ENCODE measurements at places on chromosomes 7 and 10.

GRCh38 chr7:88172842-88173241 lies 47.0 kb downstream of the SRI start:
- no peak for DNase-seq

- no peak for DNase-seq
Observed at GRCh38 chr10:132397036-132397541, at the start of gene PWWP2B. PWWP2B (plus strand) TSS chr10:132397200; CDS start chr10:132397227, 27 bp downstream.

DNA sequence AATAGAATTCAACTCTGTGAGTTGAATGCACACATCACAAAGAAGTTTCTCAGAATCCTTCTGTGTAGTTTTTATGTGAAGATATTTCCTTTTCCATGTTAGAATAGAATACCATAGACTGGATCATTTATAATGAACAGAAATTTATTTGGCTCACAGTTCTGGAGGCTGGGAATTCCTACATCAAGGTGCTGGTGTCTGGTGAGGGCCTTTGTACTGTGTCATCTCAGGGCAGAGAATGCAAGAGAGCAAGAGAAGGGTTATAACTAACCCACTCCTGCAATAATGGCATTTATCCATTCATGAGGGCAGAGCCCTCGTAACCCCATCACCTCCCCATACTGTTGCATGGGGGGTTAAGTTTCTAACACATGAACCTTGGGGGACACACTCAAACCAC lies 18.4 kb upstream of the DIP2C start:
- DNase-seq = no peak

- DNase-seq = no peak
Observed at GRCh38 chr10:69960988-69961880, 91.4 kb upstream of the MACROH2A2 start.

DNA sequence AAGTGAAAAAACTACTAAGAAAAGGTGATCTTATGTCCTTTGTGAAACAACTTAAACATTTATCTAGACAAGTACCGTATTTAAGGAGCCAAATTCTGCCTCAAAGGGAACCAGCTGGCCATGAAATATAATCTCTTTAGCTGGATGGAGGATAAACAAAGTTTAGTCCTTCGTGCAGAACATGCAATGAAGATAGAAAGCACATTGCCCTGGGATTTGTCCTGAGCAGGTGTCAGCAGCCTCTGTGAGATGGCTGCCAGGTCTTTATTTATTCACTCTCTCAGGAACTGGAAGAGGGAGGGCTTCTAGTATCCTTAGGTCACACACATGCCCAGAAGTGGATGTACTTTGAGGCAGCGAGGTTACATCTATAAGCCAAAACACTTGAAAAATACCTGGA lies 57.4 kb upstream of the CASD1 start:
- no peak for DNase-seq

DNA sequence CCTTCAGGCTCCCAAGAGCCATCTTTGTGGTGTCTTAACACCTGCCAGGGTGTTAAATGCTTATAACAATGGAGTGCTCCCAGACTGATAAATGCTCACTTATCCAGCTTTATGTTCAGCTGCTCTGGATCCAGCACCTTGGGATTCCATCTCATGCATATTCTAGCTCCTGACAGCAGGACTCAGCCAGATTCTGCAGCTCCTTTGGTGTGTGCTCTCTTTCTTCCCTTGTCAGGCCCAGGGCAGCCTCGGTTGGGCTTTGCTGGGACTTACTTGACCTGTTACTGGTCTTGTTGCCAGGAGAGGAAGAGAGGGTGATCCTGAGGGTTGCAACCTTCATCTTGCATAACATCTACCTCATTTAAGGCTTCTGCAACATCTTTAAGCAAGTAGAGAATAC lies 59.4 kb upstream of the CCNY start:
- no peak for DNase-seq

- DNase-seq = no peak
Observed at GRCh38 chr10:50857579-50857978, 27.8 kb downstream of the A1CF start.

GRCh38 chr10:59896191-59896590 lies 10.2 kb downstream of the CCDC6 start:
- no peak for DNase-seq

DNA sequence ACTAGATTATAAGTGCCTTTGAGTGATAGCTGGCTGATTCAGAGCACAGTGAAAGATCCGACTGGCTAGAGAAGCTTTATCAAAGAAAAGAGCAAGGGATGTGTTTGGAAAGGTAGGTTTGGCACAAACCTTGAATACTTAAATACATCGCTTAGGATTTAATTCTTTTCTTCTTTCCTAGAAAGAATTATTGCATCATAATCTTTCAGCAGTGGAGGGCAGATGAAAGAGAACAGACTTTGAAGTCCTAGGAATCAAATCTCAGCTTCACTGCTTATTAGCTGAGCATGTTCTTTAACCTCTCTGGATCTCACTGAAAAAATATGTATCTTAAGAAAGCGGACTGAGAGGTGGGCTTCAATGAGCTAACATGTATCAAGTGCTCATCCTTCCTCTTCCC lies 122.8 kb downstream of the ZNF365 start:
- no peak for DNase-seq

DNA sequence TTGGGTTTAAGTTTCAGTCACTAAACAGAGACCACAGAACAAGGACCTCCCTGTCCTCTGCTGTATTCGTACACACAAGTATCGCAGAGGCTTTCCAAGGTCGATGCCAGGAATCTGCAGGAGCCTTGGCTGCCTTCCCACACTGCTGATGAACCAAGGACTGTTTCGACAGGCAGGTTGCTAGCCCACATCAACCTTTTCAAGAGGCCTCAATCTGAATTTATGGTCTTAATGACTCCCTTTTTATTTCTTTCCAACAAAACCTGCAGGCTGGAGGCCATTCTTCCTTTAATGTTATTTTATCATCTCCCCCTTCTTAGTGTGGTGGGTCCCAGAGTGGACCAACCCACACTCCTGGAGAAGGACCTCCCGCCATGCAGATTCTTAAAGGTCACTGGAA lies 45.6 kb downstream of the JCAD start:
- DNase-seq = no peak

DNA sequence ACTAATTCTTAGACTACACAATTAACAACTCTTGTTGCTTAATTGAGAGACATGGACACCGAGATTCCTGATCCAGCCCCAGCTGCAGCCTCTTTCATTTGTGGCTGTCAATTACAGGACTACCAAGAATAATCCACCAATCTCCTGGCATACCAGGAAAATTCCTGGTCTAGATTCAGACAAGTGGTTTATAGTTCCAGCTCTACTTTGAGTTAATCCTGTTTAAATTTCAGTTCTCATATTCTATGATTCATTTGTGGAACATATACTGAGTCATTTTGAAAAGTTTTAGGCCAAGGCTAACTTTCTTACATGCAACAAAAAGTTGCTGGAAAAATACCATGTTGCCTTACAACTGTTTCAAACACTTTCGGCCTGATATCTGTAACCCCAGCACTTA lies 253.5 kb downstream of the MAGI2 start:
- DNase-seq = no peak

DNA sequence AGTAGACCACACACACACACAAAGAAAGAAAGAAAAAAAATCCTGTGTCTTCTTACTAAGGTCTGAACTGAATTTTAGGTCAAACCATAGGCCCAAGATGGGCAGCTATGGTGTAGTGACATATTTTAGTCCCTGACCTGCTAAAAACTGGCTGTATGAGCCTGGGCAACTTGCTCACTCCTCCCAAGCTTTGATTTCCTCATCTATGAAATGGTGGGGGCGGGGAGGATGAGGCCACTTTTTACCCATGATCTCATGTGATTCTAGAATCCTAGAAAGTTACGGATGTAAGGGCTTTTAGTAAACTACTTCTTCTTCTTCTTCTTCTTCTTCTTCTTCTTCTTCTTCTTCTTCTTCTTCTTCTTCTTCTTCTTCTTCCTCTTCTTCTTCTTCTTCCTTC lies 6.1 kb upstream of the CCL24 start:
- no peak for DNase-seq

DNA sequence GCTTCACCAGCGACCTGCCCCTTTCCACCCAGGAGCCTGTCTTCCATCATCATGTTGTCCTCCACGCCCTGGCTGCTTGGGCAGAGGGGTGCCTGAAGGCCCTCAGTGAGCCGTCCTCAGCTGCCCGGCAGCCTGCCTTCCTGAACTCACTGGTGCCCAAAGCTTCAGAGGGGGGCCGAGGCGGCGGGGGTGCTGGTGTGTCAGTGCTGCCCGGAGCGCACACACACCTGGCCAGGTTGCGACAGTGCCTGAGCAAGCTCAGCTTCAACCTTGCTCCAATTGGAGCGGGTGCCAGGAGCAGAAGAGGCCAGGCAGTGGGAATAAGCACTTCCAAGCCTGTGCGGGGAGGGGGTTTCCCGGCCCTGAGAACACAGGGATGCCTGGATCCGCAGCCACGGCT lies 566.3 kb downstream of the INHBA start:
- DNase-seq = no peak

DNA sequence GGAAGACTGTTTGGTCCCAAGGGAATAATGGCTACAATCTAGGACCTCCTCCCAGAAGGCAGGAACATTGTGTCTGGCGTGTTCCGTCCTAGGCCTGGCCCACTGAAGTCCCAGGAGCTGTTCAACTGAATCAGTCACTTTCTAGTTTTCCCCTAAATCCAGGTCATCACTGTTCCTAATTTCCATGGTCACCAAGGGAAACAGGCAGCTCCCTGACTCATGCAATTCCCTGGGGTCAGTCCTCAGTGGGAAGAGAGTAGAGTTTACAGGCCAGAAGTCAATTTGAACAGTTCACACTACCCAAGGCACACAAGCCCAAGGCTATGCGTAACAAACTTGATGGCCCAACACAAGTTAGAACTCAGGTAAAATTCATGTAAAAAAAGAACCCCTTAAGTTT lies 44.0 kb downstream of the CREB3L2 start:
- no peak for DNase-seq

DNA sequence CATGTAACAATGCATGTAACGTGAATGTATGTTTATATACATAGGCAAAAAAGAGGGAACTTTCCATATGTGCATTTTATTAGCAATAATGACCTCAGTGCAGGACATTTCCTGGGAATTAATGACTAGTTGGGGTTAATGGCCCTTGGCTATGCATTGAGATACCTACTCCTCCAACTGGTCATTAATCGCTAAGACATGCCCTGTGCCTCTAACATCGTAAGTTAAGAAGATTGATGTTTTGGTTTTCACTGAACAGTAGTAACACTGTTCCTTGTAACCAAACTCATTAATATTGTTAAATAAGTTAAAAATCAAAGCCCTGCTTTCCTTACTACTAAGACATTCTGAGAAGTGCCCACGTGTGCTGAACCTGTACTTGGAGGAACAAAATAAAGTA lies 61.7 kb downstream of the SEMA3D start:
- no peak for DNase-seq

- no peak for DNase-seq
Observed at GRCh38 chr10:70063418-70064098, 10.9 kb downstream of the MACROH2A2 start.

DNA sequence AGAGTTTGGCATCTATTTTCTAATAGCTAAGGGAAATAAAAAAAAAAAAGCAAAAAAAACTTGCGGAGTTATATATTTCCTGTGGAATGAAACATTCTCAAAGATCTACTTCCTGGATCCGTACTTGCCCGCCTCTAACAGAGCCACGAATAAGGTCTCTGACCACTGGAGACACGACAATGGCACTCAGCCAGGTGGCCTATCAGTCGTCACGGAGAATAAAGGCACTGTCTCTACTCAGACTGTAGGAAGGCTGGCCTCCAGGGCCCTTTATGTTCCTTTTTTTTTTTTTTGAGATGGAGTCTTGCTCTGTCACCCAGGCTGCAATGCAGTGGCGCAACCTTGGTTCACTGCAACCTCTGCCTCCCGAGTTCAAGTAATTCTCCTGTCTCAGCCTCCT lies 58.7 kb downstream of the RGS10 start:
- DNase-seq = no peak

- no peak for DNase-seq
Observed at GRCh38 chr10:124545351-124546054, 83.9 kb downstream of the LHPP start.

- peak; percentile 42 for DNase-seq
Observed at GRCh38 chr10:28367929-28368484, 65.1 kb upstream of the MPP7 start.

- DNase-seq = no peak
Observed at GRCh38 chr7:106811472-106811871, 53.6 kb upstream of the PIK3CG start.

GRCh38 chr10:114611617-114612016 lies 46.5 kb downstream of the ABLIM1 start:
- no peak for DNase-seq

DNA sequence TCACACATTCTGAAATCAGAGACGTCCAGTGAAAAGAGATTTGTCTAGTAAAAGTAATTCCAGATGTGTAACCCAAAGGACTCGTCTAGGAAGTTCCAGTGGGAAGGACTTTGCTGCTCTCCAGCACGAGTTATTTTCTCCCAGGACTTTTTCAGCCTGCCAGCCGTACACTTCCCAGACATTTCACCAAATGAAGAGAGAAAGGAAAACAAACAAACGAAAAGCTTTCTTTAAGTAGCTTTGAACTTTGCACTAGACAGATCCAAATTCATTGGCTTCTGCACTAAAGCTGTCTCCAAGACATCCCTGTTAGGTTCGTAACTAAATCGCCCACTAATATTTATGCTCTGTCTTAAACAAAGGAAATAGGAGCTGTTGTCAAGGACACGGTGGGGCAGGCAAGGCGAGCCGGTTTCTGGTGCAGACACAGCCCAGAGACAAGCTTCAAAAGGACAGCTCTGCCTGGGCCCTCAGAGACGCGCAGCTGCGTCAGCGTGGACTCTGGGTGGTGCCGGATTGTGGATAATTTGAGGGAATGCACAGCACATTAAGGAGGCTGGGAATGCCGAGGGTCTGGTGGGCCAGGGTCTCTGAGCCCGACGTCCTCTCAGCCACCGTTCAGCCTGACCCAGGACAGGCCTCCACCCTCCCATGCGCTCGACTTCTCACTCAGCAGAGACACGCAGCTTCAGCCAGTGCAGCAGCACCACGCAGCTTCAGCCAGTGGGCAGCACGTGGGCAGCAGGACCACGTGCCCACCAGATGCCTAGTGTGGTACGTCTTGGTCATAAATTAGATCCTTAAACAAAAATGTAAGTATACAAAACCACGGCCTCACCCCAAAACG lies 64.1 kb upstream of the INSIG1 start:
- no peak for DNase-seq

DNA sequence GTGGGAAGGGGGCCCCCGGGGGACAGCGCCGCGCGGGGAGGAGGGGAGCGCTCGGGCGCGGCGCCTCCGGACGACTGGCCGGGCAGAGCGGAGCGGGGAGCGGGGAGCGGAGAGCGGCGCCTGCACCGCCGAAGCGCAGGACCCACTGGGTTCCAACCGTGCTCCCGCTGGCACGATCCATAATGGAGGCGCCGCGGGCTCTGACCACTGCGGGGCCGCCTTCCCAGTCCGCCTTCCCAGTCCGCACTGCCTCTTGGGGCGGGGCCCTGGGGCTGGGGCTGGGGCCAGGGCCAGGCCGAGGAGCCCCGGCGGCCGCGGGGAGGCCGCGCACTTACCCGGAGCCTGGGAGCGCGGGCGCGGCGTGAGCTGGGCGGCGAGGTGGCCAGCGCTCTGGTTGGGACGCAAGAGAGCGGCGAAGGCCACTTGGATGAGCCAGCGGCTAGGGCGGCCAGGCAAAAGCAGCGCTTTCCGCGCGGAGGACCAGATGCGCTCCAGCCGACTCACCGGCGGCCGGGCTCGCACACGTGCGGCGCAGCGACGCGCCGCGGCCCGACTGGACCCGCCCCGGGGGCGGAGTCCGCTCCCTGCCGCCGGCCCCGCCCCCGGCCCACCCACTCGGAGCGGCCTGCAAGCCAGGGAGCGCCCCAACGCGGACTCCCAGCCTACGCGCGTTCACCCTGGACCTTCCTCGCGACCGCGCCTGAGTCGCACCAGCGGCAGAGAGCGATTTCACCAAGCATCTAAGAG lies at the start of gene PUS7:
Gene PUS7 (minus strand): TSS at position 555 of the 747 bp plus-strand sequence. CDS start 13,759 bp downstream, outside the sequence.
- peak; percentile 62 for DNase-seq

- peak; percentile 69 for DNase-seq
Observed at GRCh38 chr10:80497187-80498077, 40.3 kb upstream of the SH2D4B start.
